ENCODE measurements at places on chromosomes 16 and 17.

DNA sequence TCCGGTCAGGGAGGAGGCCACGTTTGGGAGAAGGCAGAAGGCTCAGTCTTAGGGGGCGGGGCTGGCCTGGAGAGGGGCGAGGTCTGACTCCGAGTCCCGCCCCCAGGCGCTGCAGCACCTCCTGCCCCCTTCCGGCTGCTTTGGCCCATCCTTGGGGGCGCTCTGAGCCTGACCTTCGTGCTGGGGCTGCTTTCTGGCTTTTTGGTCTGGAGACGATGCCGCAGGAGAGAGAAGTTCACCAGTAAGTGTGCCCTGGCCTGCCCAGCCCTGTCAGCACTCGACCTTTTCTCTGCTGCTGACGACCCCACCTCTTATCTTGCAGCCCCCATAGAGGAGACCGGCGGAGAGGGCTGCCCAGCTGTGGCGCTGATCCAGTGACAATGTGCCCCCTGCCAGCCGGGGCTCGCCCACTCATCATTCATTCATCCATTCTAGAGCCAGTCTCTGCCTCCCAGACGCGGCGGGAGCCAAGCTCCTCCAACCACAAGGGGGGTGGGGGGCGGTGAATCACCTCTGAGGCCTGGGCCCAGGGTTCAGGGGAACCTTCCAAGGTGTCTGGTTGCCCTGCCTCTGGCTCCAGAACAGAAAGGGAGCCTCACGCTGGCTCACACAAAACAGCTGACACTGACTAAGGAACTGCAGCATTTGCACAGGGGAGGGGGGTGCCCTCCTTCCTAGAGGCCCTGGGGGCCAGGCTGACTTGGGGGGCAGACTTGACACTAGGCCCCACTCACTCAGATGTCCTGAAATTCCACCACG lies 1.5 kb downstream of the TNFRSF12A start:
- DNase-seq, result peak; percentile 72

DNA sequence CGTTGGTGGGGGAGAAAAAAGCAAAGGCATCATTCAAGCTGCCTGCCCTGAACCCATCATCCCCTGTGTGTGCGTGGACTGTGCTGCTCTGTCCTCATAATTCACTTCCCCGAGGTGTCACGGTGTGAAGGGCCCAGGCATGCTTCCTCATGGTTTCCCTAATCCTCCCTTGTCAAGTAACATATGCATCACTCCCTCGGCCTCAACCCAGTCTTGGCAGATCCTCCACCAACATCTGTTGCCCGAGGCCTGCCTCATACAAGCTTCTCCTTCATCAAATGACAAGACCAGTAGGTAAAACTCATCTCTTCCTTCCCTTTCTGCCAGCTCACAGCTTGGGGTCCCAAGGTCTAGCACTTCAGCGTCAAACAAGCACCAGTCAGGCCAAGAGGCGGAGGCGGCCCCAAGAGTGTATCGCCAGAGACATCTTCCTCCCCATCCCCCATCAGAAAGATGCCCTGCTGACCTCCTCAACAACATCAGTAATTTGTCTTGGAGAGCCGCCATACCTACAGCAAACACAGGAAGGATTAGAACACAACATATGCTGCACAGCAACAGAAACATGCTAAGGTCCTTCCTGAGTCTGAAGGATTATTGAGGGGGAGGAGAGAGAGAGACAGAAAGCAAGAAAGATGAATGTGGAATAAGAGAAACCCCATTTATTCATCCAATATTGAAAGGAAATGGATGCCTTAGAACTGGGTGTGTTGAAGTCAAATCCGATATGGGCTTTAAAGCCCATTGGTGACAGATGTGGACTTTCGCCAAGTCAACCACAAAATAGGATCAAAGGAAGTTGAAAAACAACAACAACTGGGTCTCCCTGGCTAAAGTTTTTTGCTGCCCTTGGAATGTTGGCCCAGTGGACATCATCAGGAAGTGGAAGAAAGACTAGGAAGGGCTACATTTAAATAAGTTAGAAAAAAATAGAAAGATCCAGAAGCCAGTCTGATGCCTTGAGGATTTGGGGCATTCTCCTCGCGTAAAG lies 38.4 kb downstream of the SOX9 start:
- no peak for DNase-seq

GRCh38 chr17:539766-540165 lies 174.9 kb downstream of the VPS53 start:
- DNase-seq, result no peak

DNA sequence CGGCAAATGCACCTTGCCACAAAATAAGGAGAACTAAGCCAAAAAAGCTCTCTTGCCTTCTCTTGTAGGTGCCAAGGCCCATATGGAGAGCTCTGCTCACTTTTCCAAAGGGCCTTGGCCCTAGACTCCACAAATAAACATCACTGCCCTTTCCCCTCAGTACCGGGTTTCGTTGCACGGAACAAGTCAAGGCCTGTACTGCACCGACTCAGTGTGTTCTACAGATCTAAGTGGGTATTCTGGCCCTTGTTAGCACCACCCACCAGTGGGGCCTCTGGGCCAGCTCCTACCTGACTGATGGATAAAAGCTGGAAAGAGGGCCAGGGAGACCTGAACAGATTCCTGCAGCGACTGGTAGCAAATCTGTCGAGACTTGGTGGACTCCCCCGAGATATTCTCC lies 43.7 kb upstream of the GSG1L start:
- no peak for DNase-seq

- DNase-seq, result peak; percentile 86
Observed at GRCh38 chr16:67191995-67192681, at the start of gene E2F4. TSS of gene E2F4 (plus strand) at chr16:67192155. CDS start at chr16:67192228, 73 bp downstream.
